ENCODE measurements at places on chromosomes 2 and 18.

GRCh38 chr2:119476301-119477112 is 44.9 kb downstream of the TMEM37 start:
- DNase-seq: peak; percentile 11

- DNase-seq: no peak
Observed at GRCh38 chr2:43790147-43790546, 16.3 kb downstream of the DYNC2LI1 start.

GRCh38 chr18:68376926-68377325 is 338.0 kb downstream of the TMX3 start:
- DNase-seq: no peak

GRCh38 chr2:195447323-195447975 is 209.6 kb upstream of the SLC39A10 start:
- no peak for DNase-seq

- no peak for DNase-seq
Observed at GRCh38 chr2:99150706-99151105, 4.0 kb downstream of the TSGA10 start.

DNA sequence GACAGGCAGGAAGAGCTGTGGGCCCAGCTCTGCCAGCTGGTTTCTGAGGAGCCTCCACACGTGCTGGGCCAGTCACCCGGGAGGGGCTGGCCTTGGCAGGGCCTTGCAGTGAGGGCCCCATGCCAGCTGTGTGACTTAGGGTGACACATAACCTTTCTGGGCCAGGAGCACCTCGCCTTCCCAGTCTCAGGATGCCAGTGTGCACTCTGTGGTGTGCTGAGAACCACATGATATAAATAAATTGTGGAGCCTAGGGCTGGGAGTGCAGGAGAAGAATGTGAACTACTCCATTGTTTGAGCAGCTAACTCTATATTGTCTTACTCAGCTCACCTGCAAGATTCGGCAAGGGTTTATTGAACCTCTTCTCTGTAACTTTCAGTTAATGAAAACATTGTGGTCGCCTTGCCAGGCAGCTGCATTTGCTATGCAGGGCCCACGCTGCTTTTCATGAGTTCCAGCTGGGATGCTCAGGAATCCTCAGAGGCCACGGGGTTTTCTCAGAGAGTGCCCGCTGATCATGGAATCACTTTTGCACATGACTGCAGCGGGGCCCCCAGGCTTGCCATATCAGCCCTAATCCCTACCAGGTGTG is 222.3 kb downstream of the SH3RF3 start:
- DNase-seq: peak; percentile 39

- DNase-seq: no peak
Observed at GRCh38 chr2:111019381-111019780, 101.3 kb upstream of the BCL2L11 start.

GRCh38 chr2:31522786-31523185 is 58.0 kb downstream of the SRD5A2 start:
- DNase-seq: no peak

- no peak for DNase-seq
Observed at GRCh38 chr2:48914477-48915089, 159.1 kb upstream of the LHCGR start.

DNA sequence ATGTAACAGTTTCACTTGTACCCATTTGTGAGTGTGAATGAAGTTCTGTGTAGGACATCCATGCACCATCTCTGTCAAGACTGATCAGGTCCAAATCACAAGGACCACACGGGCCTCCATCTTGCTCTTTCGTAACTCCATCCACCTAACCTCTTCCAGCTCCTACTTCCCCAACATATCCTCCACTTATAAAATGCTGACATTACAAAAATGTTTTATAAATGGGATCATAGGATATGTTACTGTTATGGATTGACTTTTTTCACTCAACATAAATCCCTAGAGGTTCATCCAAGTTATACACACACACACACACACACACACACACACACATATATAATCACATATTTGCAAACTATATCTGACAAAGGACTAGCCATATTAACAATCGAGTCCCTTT is 476.8 kb downstream of the ZNF516 start:
- no peak for DNase-seq

DNA sequence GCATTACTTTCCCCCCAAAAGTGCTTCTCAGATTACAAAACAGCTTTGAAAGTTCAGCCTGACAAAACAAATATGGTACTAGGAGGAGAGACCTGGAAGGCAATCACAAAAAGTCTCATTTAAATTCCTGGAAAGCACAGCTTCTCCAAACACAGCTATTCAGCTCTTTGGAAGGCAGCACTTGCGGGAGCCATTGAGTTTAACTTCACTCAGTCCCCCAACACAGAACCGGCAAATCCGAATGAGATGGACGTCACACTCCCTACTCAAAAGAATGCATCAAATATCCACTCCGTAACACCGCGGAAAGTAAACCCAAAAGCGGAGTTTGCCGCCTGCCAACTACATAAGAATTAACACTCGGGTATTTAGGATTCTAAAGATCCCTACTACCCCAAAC is 638 bp downstream of the ST6GAL2 start:
- DNase-seq: no peak

DNA sequence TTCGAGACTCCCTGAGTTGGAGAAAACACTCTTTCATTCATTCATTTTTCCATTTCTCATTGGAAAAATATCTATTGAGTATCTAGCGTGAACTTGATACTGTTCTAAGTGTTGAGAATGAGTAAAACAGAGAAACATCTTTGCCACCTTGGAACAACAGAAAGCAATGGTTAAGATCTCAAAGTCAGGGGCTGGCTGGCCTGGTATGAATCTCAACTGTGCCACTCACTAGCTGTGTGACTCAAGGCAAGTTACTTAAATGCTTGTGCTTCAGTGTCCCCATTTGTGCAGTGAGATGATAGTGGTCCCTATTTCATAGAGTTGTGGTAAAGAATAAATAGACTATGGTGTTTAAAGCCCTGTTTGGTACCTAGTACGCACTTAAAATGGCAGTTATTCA is 415.2 kb downstream of the NBAS start:
- no peak for DNase-seq

- peak; percentile 69 for DNase-seq
Observed at GRCh38 chr18:24075767-24076597, 61.4 kb downstream of the TTC39C start.

- DNase-seq: no peak
Observed at GRCh38 chr2:170420961-170421687, 243.2 kb downstream of the MYO3B start.

DNA sequence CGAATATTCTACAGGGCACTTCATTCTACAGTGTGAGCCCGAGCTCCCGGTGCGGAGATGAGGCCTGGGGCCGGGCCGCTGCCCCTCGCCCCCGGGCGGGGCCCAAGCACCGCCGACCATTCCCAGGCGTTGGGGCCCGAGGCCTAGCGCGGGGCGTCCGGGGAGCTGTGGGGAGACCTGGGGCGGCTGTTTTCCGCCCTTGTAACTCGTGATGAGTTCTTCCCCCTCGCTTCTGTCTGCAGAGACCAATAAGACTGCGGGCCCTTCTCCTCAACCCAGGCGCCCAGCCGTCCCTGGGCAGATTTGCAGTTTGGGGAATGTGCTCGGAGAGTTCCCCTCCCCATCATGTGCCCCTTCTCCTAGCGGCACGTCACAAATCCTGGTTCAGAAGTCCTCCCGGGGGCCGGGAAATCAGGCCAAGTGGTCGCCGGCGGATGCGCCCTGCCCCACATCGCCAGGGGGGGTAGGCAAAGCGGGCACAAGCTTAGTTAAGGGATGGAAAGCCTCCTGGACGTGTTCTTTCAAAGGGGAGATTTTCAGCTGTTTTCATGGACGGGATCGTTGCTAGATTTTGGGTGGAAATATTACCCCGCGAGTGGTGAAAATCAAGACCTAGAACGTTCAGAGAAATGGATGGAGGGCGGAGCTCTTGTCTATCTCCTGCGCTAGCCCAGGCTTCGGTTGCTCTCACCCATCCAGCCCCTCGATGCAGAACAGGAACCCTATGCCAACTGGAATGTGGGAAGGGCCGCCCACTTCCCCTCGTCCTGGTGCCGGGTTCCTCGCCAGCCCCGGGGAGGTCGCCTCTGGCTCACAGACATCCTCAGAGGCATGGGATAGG is 18.8 kb upstream of the HAAO start:
- peak; percentile 75 for DNase-seq

GRCh38 chr2:236250286-236250685 is 13.9 kb downstream of the ASB18 start:
- no peak for DNase-seq

- DNase-seq: no peak
Observed at GRCh38 chr2:68837861-68838341, 33.3 kb downstream of the BMP10 start.

DNA sequence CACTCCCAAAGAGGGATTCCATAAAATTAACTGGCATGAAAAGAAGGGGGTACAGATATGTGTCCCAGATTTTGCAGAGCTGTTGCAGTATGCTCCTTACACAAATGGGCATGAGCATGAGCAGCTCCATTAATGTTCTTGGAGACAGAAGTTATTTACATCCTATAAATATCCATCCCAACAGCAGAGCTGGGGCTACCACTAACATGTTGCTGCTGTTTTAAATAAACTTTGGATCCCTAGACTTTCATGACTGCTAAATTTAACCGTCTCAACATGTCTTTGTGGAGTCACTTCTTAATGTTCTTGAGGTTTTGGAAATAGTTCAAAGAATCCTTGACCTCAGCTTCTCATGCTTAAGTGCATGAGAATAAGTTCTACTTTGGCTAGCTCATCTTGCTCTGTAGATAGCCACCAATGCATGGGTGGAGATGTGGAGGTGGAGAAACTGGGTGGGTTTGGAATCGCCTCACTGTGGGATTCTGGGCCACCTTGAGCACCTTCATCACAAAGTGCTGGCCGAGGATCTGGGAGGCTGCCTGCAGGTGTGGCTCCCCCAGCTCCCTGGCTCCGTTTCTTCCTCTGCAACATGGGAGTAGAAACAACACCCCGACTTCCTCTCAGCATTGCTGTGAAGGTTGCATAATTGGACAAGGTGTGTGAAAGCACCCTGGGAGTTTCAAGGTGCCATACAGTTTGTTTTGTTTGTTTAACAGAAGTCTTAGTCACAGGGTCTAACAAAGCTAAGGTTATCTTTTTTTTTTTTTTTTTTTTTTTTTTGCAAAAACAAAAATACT is 307.2 kb downstream of the MYCN start:
- DNase-seq: no peak

GRCh38 chr2:28577791-28578680 is 82.2 kb downstream of the PLB1 start:
- no peak for DNase-seq

- no peak for DNase-seq
Observed at GRCh38 chr2:49154140-49154539, at the start of gene FSHR. Gene FSHR (minus strand): TSS chr2:49154515. CDS start chr2:49154417, 98 bp downstream.

DNA sequence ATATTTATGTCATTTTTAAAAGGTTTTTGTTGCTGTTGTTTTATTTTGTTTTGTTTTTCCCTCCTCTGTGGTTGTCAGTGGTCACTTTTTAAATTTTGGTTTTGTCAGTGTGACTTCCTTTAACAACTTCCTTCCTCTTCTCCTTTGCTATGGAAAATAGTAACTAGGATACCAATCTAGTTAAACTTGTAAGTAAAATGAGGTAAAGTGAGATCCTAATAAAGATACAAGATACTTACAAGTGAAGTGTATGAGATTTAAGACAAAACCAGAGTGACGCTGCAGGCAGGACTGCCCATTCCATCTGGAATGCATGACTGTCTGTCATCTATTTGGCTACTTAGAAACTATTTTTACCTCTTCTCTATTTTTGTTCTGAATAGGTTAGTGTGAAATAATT is 30.6 kb upstream of the CREB1 start:
- DNase-seq: no peak

GRCh38 chr18:34859496-34859895 is 149.4 kb downstream of the DTNA start:
- no peak for DNase-seq

- DNase-seq: no peak
Observed at GRCh38 chr2:220936641-220937197, 635.4 kb downstream of the EPHA4 start.

DNA sequence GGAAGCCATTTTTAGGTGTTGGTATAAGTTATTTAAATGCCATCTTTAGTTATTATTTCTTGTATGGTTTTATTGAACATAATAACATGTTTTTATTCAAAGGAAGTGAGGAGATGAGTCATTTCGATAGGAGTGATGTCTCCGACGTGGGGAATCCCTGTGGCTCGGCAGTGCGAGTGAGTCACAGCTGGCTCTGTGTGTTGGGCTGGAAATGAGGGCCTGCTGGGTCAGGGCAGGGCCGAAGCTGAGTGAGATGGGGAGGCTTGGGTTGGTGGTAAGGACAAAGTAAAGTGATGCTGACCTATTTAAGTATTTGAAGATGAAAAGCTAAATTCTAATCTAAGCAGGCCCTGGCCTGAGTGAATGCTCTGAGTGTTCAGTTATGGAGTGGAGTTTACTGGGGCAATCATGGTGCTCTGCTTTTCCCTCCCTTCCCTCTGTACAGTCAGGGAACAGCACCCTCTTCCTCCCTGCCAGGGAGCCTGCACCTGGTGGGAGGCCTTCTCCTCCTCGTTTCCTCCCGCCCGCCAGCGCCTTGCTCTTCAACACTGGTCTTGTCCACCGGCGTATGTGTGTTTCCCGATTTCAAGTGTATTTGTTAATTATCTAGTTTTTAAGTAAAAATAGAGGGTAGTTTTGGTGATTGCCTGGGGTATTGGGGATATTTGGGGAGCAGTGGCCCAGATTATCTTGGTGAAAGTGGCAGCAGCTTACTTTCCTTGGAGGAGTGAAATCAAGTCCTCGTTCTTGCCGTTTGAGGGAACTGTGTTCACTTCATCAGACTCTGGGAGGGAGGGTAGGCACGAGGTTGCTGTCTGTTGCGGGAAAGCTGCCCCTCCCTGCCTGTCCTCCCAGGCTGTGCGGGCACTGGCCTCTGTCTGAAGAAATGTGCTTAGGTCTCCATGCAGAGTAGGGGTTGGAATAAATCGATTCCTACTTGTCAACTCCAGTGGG is 157.0 kb downstream of the LDLRAD4 start:
- DNase-seq: peak; percentile 75

- DNase-seq: peak; percentile 72
Observed at GRCh38 chr2:85888020-85888683, 638 bp downstream of the ST3GAL5 start.

GRCh38 chr2:127511917-127512316 is 14.4 kb downstream of the IWS1 start:
- no peak for DNase-seq

DNA sequence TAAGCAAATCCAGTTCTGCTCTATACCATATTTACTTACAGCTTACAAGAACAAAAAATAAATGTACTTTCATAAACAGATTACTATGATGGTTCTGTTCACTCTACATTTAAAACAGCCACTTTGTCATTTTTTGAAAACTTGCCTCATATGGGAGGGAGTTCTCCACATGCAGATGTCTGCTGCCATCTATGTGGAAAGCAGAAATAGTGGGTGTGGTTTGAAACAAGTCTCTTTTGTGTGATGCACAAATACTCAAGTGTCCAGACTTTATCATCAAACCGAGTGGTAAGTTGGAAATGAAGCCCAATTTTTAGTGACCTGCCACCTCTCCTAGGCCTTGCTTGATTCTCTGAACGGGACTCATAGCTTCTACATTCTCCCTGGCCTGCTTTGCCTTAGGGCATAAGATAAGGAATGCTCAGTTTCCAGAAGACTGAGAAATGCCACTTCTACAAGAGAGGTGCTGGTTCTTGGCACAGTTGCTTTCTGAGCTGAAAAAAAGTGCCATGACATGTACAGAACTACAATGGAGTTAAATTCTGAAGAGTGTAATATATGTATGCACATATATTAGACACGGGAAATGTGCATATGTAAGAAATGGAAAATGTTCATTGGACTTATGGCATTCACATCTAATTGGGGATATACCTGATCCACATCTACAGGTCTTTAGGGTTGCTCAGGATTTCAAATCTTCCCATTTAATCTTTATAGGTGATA is 221.0 kb downstream of the SLC8A1 start:
- no peak for DNase-seq

GRCh38 chr2:150624001-150624401 is 136.5 kb upstream of the RND3 start:
- no peak for DNase-seq

Measured in CD4-positive, alpha-beta T cell (primary cell).